SJSA1 (cell line): ENCODE measurements at places on chromosomes 5 and 9.

DNA sequence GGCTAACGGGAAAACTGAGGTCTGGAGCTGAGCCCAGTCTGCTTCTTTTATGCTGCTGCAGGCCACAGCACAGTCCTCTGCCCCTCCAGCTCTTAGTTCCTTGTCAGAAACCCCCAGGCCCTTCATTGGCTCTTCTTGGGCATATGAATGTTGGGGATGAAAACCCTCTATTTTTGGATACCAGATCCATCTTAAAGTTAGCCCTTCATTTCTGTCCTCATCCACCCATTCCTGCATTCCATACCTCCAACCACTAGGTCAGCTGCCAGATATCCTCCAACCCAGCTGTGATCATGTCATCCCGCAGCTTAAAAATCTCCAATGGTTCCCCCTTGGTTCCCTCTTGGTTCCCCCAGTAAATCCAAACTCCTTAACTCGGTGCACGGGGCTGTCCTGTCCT, 1.8 kb upstream of the SLC25A51 start:
- no peak overlapping the region for H3K4me3 ChIP-seq
- H3K27ac ChIP-seq = no peak overlapping the region
- no peak for DNase-seq
- H3K4me1 ChIP-seq = peaks cover 12% of the 10 kb centered on the region

- no peak overlapping the region for H3K27ac ChIP-seq
- no peaks in the 10 kb centered on the region for H3K4me1 ChIP-seq
- H3K27me3 ChIP-seq = 0 out of 2 replicates have a peak, but pooled peaks cover 5% of the 10 kb centered on the region
- no peak for DNase-seq
Observed at GRCh38 chr5:76175821-76176403, 92.7 kb downstream of the SV2C start.

DNA sequence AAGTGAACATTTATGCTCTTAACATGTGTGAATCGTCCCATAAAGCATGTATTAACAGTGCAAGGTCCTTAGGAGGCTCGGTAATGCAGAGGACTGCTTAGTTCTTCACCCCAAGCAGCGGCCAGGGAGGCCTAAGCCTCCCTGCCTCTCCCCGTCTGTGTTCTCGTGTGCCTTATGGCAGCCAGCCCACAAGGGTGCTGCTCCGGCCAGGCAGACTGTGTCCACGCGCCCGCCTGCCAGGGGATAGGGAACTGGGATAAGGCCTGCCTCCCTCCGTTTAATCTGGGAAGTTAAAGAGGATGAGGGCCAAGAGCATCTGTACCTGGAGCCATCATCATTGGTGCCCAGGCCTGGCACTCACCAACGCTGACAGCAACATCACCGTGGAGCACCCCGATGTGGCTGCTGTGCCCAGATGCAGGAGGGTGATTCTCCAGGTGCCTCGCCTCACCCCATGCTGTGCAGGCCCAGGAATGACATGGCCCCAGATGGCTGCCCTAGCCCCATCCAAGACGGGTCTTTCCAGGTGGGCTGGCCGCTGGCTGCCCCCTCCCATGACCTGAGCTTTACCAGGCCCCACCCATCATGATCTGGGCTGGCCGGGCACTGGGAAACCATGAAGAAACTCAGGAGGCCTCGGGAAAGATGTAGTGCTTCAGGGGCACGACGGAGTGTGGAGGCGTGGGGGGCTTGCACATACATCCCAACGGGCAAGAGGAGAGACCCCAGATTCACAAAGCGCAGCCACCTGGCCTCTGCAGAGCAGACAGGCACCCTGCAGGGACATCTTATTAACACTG, 35.6 kb upstream of the SUSD3 start:
- no peaks in the 10 kb centered on the region for H3K4me1 ChIP-seq
- H3K27ac ChIP-seq = no peak overlapping the region
- no peak overlapping the region for H3K4me3 ChIP-seq
- DNase-seq = no peak

DNA sequence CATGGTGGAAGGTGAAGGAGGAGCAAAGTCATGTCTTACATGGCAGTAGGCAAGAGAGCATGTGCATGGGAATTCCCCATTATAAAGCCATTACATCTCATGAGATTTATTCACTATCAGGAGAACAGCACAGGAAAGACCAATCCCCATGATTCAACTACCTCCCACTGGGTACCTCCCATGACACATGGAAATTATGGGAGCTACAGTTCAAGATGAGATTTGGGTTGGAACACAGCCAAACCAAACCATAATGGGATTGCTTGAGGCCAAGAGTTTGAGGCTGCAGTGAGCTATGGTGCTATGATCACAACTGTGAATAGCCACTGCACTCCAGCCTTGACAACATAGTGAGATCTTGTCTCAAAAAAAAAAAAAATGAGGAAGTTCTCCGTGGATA, 581.8 kb downstream of the TAF11L14 start:
- H3K4me3 ChIP-seq = no peak overlapping the region
- no peaks in the 10 kb centered on the region for H3K27me3 ChIP-seq
- H3K4me1 ChIP-seq = no peaks in the 10 kb centered on the region
- no peak for DNase-seq

- no peak overlapping the region for H3K27ac ChIP-seq
- H3K27me3 ChIP-seq = no peaks in the 10 kb centered on the region
- no peak overlapping the region for H3K4me3 ChIP-seq
Observed at GRCh38 chr5:105688227-105688792, 1982.4 kb downstream of the EFNA5 start.

- H3K36me3 ChIP-seq = no peaks in the 10 kb centered on the region
- no peaks in the 10 kb centered on the region for H3K27me3 ChIP-seq
- no peaks in the 10 kb centered on the region for H3K4me1 ChIP-seq
- no peak for DNase-seq
- no peak overlapping the region for H3K27ac ChIP-seq
Observed at GRCh38 chr9:108724652-108725051, 131.1 kb downstream of the ACTL7B start.

GRCh38 chr5:154421868-154422267, 23.9 kb upstream of the SAP30L start:
- DNase-seq = no peak
- no peak overlapping the region for H3K4me3 ChIP-seq
- peaks cover 3% of the 10 kb centered on the region for H3K4me1 ChIP-seq
- peaks cover 27% of the 10 kb centered on the region for H3K36me3 ChIP-seq

GRCh38 chr5:151471276-151471675, 23.9 kb downstream of the SLC36A1 start:
- DNase-seq = no peak
- H3K27me3 ChIP-seq = no peaks in the 10 kb centered on the region
- peaks cover 28% of the 10 kb centered on the region for H3K36me3 ChIP-seq
- no peak overlapping the region for H3K27ac ChIP-seq
- no peak overlapping the region for H3K4me3 ChIP-seq
- H3K4me1 ChIP-seq = no peaks in the 10 kb centered on the region

DNA sequence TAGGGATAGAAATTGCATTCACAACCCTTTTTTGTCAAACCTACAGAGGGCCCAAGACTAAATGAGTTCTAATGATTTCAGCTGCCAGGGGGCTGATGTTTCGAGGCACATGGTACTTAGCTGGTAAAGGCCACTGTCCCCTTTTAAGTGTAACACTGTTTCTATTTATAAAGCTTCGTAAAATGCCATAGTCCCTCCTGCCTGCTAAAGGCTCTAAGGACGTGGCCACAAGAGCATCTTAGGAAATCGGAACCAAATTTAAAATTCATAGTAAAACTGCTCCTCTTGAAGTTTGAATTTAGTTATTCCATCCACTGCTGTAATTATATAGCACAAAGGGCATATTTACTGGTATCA, 170.3 kb upstream of the WWC1 start:
- DNase-seq = no peak
- no peak overlapping the region for H3K27ac ChIP-seq
- H3K36me3 ChIP-seq = peaks cover 6% of the 10 kb centered on the region; the same call in 1 of the 2 replicates
- no peak overlapping the region for H3K4me3 ChIP-seq

DNA sequence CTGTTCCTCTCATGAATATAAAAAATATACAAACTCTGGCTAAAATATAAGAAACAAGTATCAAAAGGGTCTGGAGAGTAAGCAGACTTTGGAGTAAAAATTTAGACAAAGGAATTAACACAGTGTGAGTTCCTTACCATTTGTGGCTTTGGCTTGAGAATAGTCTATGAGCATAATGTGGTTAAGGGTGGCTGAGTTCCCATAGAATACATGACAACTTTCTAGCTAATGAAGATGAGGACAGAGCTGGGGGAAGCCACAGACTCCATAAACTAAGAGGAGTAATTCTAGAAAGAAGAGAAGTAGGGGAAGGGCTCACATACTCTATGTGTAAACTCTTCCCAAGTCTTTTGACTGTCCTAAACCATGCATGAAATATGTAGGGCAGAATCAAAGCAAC, 79.4 kb downstream of the CAAP1 start:
- H3K27ac ChIP-seq = no peak overlapping the region
- H3K4me1 ChIP-seq = no peaks in the 10 kb centered on the region
- H3K4me3 ChIP-seq = no peak overlapping the region
- no peaks in the 10 kb centered on the region for H3K27me3 ChIP-seq
- H3K36me3 ChIP-seq = no peaks in the 10 kb centered on the region

- DNase-seq = no peak
- no peak overlapping the region for H3K27ac ChIP-seq
- no peaks in the 10 kb centered on the region for H3K27me3 ChIP-seq
Observed at GRCh38 chr5:68958428-68958827, 135.4 kb upstream of the SLC30A5 start.

DNA sequence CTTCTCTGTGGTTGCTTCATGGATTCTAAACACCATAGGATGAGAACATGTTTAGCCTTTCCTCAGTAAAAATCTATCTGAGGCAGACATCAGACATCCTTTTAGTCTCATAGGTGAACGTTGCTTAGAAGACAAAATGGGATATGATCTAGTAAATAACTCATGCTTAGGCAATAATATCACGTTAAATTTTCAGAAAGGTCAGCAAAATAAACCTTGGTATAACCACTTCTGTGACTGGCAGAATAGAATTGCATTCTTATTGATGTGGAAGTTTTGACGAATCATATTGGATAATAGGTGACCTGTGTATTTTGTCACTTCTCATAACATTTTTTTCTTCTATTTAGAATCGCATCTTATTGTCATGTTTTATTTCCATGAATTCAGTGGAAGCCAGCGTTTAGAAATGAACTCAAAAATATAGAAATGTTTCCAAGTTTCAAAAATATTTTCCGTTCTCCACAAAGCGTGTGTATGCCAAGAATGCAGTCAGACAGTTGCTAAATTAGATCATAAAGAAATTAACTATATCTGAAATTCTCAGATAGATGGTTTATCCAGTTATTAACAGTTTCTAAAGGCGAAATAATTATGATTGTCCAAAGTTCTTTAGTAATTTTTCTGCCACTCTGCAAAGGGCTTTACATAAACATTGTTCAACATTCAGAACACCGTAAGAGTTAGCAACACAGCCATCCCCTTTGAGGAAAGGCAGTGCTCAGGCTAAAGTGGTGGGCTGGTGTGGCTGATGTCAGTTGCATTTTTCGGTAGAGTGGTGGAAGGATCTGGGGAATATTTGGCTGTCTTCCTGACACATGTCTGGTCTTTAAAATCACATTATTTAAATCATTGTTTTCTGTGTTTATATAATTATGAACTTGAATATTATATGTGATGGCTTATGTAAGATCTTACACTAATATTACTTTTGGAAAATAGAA, 827.2 kb downstream of the MTRR start:
- no peaks in the 10 kb centered on the region; the same call in 1 of the 2 replicates for H3K27me3 ChIP-seq
- no peak for DNase-seq
- no peaks in the 10 kb centered on the region for H3K4me1 ChIP-seq

DNA sequence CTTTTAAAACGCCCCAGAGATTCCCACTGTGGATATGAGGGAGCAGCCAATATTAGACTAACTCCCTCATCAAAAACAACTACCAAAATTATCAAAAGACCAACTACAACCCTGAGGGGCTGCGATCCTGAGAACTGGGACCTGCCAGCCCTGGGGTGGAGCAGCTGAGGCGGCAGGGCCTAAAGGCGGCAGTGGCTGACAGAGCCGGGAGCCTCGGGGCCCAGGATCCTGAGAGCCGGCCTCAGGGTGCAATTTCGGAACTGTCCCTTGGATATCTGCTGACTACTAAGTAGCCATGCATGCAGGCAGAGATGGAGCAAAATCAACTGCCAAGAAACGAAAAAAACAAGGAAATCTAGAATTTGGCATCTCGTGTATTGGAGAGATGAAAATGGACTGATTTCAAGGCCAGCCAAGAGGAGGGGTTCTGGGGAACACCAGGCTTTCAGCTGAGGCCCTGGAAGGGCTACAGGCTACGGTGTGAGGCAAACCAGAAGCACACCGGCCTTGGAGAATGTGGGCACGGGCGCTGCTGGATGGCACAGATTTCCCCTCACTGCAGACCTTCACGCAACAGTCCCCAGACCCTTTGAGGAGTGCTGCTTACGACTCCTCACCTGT, 63.6 kb upstream of the UBAC1 start:
- no peak overlapping the region for H3K27ac ChIP-seq
- peaks cover 3% of the 10 kb centered on the region; the same call in 1 of the 2 replicates for H3K36me3 ChIP-seq
- H3K4me3 ChIP-seq = no peak overlapping the region
- no peak for DNase-seq

DNA sequence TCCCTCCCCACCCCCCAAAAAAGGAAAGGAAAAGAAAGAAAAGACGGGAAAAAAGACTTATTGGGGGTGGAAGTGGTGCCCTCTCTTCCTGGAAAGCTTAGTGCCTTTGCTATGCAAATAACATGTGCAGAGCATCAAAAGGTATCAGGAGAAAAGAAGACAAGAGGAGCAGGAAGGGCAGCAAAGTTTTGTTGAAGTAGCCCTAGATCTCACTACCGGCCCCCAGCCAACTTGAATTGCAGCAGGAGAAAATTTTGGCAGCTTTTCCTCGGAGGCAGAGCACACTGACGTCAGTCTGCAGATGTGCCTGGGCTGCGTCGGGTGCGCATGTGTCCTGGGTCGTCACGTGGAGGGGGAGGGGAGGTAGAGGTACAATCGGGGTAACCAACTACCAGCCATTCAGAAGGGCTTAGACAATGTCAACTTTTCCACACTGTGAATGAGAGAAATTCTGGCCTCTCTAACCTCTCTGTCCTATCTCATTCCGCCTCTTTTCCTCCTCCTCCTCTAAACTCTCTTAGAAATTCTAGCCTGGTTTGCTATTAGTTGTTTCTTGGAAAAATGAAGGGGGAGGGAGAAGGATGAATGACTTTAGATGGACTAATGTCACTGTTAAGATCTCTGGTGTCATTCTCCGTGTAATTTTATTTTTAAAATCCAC, at the start of gene ADAMTS6:
ADAMTS6 (minus strand) TSS at position 286 of the 661 bp plus-strand sequence. CDS start 8,247 bp downstream, outside the sequence.
- peaks cover 4% of the 10 kb centered on the region for H3K4me1 ChIP-seq
- no peaks in the 10 kb centered on the region for H3K27me3 ChIP-seq

DNA sequence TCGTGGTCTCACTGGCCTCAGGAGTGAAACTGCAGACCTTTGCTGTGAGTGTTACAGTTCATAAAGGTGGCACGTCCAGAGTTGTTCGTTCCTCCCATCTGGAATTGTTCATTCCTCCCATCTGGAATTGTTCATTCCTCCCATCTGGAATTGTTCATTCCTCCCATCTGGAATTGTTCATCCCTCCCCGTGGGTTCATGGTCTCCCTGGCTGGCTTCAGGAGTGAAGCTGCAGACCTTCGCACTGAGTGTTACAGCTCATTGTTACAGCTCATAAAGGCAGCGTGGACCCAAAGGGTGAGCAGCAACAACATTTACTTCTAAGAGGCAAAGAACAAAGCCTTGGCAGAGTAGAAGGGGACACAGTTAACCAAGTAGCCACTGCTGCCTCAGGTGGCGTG, 69.1 kb downstream of the GCNT1 start:
- DNase-seq = no peak
- H3K4me1 ChIP-seq = peaks cover 24% of the 10 kb centered on the region
- no peaks in the 10 kb centered on the region for H3K27me3 ChIP-seq
- H3K27ac ChIP-seq = no peak overlapping the region
